Immature natural killer cell (primary cell): ENCODE measurements at places on chromosomes 2 and 18. TPM values are rescaled to one million over a fixed set of nuclear protein-coding genes. Genes with fewer than 3 reads are reported as not detected.

DNA sequence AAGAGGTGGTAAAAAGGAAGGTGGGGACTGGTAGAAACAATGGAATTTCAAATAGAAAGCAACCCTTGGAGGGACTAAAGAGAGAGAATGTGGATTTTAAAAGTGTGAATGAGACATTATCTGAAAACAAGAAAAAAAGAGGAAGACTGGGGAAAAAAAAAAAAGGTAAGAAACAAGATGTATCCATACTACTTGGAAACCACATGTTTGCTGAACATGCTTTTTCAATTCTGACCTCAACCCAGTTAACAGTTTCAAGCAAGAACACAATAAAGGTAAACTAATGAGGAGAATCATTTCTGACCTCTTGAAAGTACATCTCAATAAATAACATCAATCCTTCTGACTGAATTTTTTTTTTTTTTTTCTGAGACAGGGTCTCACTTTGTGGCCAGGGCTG lies 2.6 kb downstream of the FARSB start:
- DNase-seq, result no peak

GRCh38 chr2:38720613-38721241 lies 30.4 kb downstream of the SRSF7 start:
- no peak for DNase-seq

GRCh38 chr2:149884871-149885270 lies 297.3 kb upstream of the MMADHC start:
- no peak for DNase-seq

GRCh38 chr2:18119883-18120282 lies 241.4 kb downstream of the KCNS3 start:
- DNase-seq, result no peak

GRCh38 chr2:197669077-197669476 lies 6.3 kb downstream of the RFTN2 start:
- DNase-seq, result no peak

DNA sequence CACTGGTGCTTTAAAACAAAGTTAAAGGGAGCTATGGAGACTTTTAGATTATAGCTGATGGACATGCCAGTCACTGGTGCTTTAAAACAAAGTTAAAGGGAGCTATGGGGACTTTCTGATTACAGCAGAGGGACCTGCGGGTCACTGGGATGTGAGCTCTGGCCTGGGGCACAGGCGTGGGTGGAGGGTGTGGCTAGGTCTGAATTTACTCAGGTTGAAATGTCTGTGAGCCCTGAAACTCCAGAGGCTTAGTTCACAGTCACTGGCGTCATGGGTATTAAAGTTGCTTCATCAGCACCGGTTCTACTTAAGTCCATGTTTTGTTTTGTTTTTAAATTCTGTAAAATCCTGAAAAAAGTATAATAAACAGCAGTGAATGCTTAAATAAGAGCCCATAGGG lies 49.0 kb upstream of the TMEM18 start:
- no peak for DNase-seq

- DNase-seq, result no peak
Measured at GRCh38 chr2:198441901-198442300, 637.5 kb downstream of the PLCL1 start.

DNA sequence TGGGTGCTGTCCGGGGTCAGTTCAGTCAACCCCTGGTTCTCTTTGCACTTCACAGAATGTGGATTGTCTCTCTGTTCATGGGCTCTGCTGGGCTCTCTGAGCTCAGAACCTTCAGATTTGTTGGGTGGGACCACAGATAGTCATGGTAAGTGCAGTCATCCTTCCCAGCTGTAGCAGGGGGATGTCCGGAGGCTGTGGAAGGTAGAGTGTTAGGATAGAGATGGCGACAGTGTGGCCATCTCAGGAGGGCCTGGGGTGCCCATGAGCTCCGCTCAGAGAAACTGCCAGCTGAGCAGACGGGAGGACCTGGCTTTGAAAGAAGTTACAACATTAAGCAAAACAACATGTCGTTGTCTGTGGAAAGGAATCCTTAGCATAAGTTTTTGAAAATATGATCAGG lies 149.8 kb downstream of the FAM210A start:
- DNase-seq, result no peak

GRCh38 chr2:15242936-15243461 lies 318.1 kb downstream of the NBAS start:
- no peak for DNase-seq

DNA sequence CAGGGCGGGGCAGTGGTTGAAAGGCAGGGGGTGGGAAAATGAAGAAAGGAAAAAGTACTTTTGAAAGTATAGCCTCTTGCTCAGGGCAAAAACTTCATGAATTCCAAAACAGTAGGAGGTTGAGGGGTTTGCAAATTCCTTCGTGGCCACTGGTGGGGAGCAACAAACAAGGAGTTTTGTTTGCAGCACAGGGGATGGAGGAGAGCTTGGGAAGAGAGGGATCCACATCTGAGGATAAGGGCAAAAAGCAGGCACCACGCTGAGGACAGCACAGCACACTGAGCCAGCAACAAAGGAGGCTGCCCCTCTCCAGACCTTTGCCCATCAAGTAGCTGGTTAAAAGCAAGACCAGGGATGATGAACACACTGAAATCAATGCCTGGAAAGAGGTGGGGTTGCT lies 148.9 kb downstream of the TCF4 start:
- DNase-seq, result no peak

GRCh38 chr2:100739735-100740432 lies 80.1 kb upstream of the NPAS2 start:
- no peak for DNase-seq

- no peak for DNase-seq
Measured at GRCh38 chr2:195633974-195634373, 23.1 kb upstream of the SLC39A10 start.

DNA sequence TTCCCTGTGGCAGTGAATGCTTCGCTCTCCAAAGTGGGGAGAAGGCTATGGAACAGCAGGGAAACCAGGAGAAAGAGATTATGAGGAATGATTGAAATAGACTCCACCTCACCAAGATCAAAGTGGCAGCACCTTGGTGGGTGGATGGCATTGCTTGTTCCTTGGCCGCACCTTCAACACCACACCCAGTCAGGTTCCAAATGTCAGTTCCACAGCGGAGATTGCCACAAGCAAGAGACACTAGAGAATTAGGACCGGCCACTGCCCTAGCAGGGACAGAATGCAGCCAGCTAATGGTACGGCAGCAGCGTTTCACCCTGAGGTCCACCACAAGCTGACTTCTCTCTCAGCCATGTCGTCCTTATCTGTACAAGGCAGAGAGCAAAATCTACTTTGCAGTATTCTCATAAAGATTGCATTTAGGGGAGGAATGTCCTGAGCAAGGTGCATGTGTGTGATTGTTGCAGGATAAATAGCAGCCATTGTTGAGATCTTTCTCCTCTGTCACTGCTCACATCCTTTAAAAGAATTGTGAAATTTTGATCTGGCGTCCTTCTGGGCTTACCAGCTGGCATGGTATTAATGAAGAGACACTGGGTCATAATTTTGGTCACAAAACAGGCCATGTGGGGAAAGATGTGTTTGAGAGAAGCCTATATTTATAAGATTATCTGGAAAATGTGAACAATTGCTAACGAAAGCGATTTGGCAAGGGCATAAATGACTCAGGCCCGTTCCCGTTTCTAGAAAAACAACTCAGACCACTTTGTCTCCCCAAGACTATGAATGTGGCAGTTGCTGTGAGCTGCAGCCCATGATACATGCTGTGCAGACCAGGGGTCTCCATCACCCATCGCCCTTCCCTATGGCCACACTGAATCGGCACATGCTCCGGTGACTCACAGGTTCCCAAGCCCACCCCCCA lies 228.6 kb upstream of the ID2 start:
- no peak for DNase-seq

GRCh38 chr2:26580151-26580550 lies 61.0 kb downstream of the CIB4 start:
- no peak for DNase-seq

GRCh38 chr18:60096428-60096827 lies 196.6 kb downstream of the PMAIP1 start:
- no peak for DNase-seq

DNA sequence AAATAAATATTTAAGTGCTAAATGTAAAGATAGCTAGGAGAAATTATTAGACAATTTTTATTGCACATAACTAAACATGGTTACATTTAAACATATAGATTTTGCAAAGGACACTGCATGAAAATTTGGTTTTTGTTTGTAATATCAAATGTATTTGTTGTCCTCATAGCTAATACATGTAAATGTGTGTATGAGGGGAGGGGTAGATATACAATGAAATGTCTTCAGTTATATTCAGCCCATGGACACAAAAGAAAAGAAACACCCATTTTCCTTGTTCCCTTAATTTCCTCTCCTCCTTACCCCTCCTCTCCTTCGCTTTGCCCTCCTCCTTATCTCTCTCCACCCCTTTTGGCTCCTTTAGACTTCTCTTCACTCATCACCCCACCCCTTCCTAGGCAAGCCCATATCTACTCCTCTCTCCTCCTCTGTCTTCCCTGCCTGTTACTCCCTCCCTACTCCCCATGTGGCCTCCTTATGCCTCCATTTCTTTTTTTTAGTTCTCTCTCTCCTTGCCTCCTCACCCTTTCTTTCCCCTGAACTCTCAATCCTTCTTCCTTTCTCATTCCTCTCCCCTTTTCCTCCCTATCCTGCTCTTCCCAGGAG lies 1.4 kb downstream of the COL3A1 start:
- DNase-seq, result no peak

- no peak for DNase-seq
Measured at GRCh38 chr18:59940068-59940467, 40.3 kb downstream of the PMAIP1 start.

DNA sequence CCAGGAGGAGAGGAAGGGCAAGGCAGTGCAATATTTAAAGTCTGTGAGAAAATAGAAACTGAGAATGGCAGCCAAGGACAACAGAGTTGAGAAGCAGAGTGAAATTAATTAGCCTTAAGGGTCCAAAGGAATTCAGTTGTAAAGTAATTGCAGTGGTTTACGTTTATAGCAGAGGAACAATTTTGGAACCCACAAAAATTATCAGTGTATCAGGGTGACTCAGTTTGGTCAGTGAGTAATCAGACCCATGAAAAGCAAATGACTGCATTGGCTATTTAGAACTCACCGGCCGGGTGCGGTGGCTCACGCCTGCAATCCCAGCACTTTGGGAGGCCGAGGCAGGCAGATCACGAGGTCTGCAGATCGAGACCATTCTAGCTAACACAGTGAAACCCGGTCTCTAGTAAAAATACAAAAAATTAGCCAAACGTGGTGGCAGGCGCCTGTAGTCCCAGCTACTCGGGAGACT lies 245.8 kb upstream of the SLC39A10 start:
- DNase-seq, result no peak

GRCh38 chr2:188403676-188404075 lies 112.0 kb downstream of the GULP1 start:
- DNase-seq, result no peak

DNA sequence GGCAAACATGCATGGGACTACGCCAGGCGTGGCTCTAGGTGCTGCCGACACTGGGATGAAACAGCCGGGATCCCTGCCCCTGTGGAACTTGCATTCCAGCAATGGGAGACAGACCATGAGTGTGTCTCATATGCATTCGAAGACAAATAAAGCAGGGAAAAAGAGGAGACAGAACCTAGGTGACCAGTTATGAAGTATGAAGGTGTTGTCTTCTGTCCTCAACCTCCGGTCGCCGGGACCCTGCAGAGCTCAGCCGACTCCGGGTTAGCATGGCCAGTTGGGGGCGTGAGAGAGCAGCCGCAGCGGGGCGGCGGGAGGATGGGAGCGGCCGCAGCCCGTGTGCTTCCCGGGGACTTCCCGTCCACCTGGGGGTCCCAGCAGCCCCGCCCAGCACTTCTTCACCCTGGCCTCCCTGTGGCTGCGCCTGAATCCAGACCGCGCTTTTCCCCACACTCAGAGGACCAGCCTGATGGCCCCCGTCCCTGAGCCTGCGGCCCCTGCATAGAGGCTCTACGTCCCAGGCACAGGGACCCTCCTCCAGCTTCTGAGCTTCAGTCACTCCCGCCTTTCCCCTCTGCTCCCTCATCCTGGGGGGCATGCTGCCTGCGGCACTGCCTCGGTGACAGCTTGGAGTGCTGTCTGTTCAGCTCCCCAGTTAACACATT lies 11.4 kb downstream of the ID2 start:
- no peak for DNase-seq

DNA sequence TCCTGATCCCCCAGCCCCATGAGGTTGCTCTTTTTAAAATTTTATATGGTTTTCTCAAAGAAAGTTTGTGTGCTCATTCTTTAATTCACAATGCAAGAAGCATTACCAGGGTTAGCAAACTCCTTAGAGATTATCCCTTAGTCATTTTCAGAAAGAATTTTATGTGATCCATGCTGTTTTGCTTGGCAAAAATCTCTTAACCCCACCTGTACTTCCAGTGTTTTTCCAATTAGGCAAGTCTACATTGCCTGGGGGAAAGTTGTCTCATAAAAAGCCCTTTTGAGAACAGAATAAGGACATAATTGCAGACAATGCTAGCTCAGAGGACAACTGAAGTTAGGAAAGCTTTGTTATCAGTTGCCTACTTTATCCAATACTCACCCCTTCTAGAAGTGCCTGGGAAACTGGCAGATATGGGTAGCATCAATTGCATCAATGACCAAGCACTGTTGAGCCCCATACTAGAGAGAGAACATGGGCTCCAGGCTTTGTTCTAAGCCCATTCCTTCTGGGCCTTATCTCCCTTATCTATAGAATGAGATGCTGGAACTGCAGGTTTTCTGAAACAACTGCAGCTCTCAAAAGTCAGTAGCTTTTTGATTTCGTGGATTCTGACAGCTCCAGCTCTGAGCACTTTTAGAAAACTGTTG lies 265.9 kb upstream of the SPHKAP start:
- DNase-seq, result no peak

- DNase-seq, result no peak
Measured at GRCh38 chr2:229463841-229464346, 192.8 kb upstream of the PID1 start.

GRCh38 chr18:68623342-68623741 lies 91.6 kb downstream of the TMX3 start:
- DNase-seq, result no peak

GRCh38 chr2:55952415-55952814 lies 28.8 kb upstream of the EFEMP1 start:
- DNase-seq, result no peak

GRCh38 chr2:117551858-117552257 lies 262.6 kb upstream of the DDX18 start:
- DNase-seq, result no peak

The BOK gene
- 21.4 TPM for polyA plus RNA-seq

The PDCD1 gene
- not detected for polyA plus RNA-seq

The ZNF236 gene
- polyA plus RNA-seq, result 11.5 TPM

The SETBP1 gene
- not detected for polyA plus RNA-seq

The PTPN2 gene
- polyA plus RNA-seq, result 122 TPM

The ETAA1 gene
- 4.3 TPM for polyA plus RNA-seq

The SEPTIN10 gene
- not detected for polyA plus RNA-seq

The INPP1 gene
- polyA plus RNA-seq, result 7.6 TPM

The CCBE1 gene
- 0.25 TPM for polyA plus RNA-seq

The AFF3 gene
- polyA plus RNA-seq, result 1.4 TPM

The MAP2 gene
- not detected for polyA plus RNA-seq

The MC5R gene
- polyA plus RNA-seq, result not detected

The TNP1 gene
- not detected for polyA plus RNA-seq

The ALK gene
- not detected for polyA plus RNA-seq

The TFCP2L1 gene
- 0.14 TPM for polyA plus RNA-seq

The EMX1 gene
- not detected for polyA plus RNA-seq

The NPC1 gene
- 47.2 TPM for polyA plus RNA-seq

The FNDC4 gene
- not detected for polyA plus RNA-seq

The HOXD12 gene
- not detected for polyA plus RNA-seq
